ENCODE measurements at places on chromosomes 1 and 21. TPM values are rescaled to one million over a fixed set of nuclear protein-coding genes. Genes with fewer than 3 reads are reported as not detected.

RAB7B gene
- total RNA-seq, result 17.5 TPM

LCE2C gene
- total RNA-seq, result not detected

SH2D2A gene
- not detected for total RNA-seq

DPT gene
- total RNA-seq, result 15.4 TPM

WDR4 gene
- total RNA-seq, result 11.9 TPM

KRTAP24-1 gene
- total RNA-seq, result not detected

CD84 gene
- total RNA-seq, result 1.2 TPM

GSTM1 gene
- not detected for total RNA-seq

PTGFRN gene
- total RNA-seq, result 37.1 TPM

NEK2 gene
- total RNA-seq, result 1.7 TPM

SZRD1 gene
- total RNA-seq, result 64.8 TPM

BMP8B gene
- total RNA-seq, result 4.7 TPM

ELAPOR1 gene
- total RNA-seq, result 621 TPM

PPCS gene
- 101 TPM for total RNA-seq

SLFNL1 gene
- 2.4 TPM for total RNA-seq

BARHL2 gene
- total RNA-seq, result 1.9 TPM

PBX1 gene
- 60.4 TPM for total RNA-seq

All from prostate gland (tissue), 2 donors.